ENCODE measurements at places on chromosomes 7 and 10.

- DNase-seq, result no peak
These were observed 118.1 kb downstream of the PTPRN2 start for GRCh38 chr7:158469396-158470051.

GRCh38 chr10:606762-607544, 82.5 kb downstream of the DIP2C start:
- peak; percentile 19 for DNase-seq

DNA sequence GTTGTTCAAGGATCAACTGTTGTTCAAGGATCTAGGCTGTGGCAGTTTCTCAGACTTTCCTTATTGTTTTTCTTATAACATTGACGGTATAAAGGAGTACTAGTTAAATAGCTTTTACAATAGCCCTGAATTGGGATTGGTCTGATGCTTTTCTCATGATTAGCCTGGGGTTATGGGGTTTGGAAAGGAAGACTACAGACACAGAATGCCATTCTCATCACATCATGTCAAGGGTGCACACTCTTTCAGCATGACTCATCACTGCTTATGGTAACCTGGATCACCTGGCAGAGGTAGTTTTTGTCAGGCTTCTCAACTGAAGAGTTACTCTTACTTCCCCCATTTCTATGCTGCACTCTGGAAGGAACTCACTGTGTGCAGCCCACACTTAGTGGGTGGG, 194.2 kb upstream of the NPSR1 start:
- no peak for DNase-seq

DNA sequence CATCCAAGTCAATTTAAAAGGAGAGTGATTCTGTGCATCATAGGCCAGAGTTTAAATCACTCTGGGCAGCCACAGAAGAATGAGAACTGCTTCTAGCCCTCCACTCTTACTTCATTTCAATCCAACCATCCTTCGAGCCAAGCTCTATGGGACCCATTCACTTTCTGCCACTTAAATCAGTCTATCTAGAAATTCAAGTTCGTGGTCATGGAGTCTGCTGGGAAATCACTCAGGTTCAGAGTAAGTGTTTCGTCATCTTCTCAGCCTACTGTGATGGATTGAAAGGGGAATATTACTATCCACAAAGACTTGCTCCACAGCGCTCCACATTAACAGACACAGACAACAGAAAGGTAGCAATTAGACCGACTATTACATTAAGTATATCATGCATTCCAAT, 4.6 kb downstream of the DCLRE1C start:
- DNase-seq, result no peak

DNA sequence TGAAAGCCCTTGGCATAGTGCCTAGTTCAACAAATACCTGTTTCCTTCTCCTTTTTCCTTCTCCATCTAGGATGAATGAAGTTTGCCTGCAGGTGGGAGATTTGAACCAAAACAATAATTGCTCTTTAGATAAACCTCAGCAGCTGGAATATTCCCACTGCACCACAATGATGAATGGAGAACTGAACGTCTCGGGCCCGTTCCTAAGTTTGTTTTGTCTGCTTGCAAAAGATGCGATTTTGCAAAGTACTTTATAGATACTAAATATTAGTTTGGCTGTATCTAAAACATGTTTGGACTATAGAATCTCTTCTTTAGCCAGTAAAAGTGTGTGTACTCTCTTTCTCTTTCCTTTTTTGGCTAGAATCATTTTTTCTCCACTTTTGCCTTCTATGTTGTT, 75.8 kb upstream of the BMPER start:
- no peak for DNase-seq

- no peak for DNase-seq
These were observed 69.0 kb upstream of the PRKCQ start for GRCh38 chr10:6648894-6649720.

- peak; percentile 8 for DNase-seq
These were observed 2.4 kb upstream of the EGR2 start for GRCh38 chr10:62818426-62819011.

DNA sequence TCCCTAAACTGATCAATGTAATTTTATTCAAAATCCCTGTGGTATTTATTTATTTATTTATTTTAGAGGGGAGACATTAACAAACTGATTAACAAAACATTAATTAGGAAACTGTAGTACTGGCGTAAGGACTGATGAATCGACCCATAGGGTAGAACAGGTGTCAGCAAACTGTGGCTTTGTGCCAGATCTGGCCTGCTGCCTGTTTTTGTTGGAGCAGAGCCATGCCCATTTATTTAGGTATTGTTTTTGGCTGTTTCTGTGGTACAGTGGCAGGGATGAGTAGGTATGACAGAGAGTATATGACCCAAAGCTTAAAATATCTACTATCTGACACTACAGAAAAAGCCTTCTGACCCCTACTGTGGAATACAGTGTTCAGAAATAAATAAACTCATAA, 332.5 kb upstream of the ETV1 start:
- no peak for DNase-seq

DNA sequence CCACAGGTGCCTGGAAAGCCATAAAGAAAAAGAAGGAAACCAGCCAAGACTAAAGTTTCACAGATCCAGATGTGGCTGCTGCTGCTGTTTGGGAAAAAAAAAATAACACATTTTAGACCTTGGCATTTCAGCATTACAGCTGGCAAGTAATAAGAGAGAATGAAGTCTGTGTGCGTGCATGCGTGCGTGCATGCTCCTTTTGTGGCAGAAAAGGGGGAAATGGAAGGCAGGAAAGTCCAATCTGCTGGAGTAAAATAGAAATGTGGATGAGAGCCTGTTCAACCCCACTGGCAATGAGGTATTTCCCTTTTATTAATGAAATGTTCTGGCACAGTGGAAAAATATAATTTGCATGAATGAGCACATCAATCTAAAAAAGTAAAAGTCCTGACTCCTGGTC, 137.0 kb upstream of the SEMA3A start:
- no peak for DNase-seq

- no peak for DNase-seq
These were observed 631.9 kb downstream of the PARD3 start for GRCh38 chr10:34183016-34183796.

DNA sequence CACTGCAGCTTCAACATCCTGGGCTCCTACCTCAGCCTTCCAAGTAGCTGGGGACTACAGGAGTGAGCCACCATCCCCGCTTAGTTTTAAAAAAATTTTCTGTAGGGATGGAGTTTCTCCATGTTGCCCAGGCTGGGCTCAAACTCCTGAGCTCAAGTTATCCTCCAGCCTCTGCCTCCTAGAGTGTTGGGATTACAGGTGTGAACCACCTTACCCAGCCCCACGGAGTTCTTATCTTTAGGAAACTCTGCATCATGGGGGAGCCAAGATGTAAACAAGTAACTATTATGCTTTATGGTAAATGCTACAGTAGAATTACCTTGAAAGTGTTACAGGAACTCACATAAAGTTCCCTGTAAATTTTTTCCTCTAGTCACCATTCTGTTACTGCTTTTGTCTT, 65.3 kb downstream of the PHTF2 start:
- DNase-seq, result no peak

DNA sequence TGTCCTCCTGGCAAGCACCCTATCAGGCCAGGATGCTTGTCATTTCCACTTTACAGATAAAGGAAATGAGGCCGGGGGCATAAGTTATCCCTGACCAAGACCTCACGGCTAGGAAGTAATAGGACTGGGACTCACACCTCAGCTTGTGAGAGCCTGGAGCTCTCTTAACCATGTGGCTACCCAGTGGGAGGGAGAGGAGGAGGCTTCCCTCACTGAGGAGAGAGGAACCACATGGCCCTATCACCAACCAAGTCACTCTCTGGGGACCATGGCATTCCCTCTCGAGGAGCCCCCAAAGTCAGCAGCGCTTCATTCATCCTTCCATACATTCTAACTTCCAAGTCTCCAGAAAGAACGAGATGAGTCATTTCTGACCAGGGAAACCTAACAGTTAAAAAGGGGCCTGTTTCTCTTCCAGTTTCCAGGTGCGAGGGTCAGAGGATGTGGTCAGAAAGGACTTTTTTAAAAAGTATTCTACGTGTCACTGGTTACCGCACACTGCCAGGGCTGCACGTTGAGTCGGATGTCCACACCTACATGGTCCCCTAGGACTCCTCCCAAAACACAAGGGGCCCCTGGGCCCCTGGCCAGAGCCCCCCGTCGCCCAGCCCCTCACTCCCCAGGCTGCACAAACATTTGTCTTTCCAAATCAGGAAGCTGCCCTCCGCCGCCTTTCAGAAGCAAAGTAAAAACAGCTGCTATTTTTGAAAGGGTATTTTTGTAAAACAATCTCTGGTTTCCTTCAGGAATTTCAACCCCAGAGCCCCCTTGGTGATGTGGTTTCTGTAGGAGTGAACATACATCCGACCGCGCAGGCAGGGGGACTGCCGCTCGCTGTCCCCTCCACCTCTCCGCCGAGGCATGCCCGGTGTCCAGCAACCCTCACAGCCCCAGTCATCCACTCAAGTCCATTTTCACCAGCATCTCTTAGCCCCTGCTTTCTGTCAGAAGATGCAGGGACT, 128.2 kb upstream of the CHST15 start:
- DNase-seq, result no peak

GRCh38 chr10:132428486-132428995, 31.5 kb downstream of the PWWP2B start:
- DNase-seq, result no peak

- peak; percentile 34 for DNase-seq
These were observed 27.5 kb downstream of the LRGUK start for GRCh38 chr7:134154581-134155130.

GRCh38 chr10:75845176-75845947, 413.9 kb downstream of the LRMDA start:
- DNase-seq, result no peak

- no peak for DNase-seq
These were observed 217.4 kb upstream of the KLF14 start for GRCh38 chr7:130951303-130951975.

- DNase-seq, result peak; percentile 82
These were observed 45.8 kb downstream of the HDAC9 start for GRCh38 chr7:18541181-18541870.

DNA sequence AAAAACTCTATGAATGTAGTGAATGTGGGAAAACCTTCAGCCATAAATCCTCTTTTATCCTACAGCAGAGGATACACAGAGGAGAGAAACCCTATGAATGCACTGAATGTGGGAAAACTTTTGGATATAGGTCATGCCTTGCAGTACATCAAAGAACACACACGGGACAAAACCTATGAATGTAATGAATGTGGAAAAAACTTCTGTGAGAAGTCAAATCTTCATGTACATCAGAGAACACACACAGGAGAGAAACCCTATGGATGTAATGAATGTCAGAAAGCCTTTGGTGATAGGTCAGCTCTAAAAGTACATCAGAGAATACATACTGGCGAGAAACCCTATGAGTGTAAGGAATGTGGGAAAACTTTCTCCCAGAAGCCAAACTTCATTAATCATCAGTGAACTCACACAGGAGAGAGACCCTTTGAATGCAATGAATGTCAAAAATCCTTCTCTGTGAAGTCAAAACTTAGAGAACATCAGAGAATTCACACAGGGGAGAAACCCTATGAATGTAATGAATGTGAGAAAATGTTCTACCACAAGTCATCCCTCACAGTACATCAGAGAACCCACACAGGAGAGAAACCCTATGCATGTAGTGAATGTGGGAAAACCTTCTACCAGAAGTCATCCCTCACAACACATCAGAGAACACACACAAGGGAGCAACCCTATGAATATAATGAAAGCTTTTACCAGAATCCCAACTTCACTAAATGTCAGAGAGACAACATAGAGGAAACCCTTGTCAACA, 45.6 kb downstream of the ZNF487 start:
- no peak for DNase-seq

DNA sequence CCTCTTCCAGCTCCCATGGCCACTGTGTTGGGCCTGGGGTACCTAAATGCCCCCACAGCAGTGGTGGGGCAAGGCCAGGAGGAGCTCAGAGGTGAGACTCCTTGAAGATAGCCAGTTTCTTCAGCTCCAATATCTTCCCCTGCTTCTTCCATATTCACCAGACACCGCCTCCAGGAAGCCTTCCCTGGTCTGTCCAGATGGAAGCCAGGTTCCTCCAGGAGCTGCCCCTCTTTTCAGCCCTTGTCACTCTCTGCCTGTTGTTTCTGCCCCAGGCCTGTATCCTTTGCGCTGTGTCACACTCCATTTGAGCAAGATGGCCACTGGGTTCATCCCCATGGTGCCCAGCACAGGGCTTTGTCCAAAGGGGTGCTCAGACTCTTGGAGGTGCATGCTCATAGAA, 127.7 kb downstream of the MYL10 start:
- DNase-seq, result no peak

- DNase-seq, result no peak
These were observed 178.2 kb upstream of the KLF6 start for GRCh38 chr10:3963191-3963673.

DNA sequence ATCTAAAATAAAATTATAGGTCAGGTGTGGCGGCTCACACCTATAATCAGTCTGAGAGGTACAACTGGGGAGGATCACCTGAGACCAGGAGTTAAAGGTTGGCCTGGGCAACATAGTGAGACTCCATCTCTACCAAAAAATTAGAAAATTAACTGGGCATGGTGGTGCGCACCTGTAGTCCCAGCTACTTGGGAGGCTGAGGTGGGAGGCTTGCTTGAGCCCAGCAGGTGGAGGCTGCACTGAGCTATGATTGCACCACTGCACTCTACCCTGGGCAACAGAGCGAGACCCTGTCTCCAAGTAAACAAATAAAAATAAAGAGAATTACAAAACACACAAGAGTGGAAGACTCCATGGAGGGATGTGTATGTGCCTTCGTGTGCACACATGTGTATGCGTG, 171.5 kb downstream of the PARD3 start:
- DNase-seq, result no peak

DNA sequence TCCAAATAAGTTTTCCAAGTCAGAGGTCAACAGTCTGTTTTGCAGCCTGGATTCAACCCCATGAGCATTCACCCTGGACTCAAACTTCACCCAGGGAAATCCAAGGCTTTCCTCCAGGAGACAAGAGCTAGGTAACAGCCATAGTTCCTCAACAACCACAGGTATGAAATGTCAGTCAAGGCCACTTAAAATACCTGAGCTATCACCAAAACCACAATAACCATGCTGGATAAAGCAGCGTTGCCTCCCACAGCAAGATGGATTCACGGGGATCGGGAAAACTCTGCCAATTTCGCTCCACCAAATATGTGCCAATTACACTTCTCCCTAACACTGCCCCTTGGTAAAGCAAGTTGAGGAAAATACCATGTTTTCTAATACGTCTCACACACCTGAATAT, 444.1 kb upstream of the KLF6 start:
- DNase-seq, result no peak

- no peak for DNase-seq
These were observed 41.1 kb downstream of the AKR1E2 start for GRCh38 chr10:4867109-4867519.

GRCh38 chr10:24287559-24288195, 78.7 kb downstream of the KIAA1217 start:
- DNase-seq, result no peak

- DNase-seq, result no peak
These were observed 25.9 kb upstream of the FAM20C start for GRCh38 chr7:166338-167060.

DNA sequence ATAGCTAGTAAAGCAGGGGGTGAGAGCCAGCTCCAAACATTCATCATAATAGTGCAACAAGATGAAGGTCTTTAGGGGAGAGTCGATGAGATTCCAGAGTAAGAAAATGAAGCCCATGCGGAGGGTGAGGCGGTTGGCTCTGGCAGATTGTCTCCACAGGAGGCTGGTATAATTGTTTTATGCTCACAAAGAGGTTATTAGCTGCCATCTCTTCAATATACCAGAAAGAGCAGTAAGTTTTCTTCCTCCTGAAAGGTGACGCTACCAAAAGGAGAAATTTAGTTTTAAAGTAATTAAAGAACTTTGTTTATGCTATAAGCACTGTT, 59.2 kb upstream of the KCNIP2 start:
- DNase-seq, result no peak

GRCh38 chr10:110912374-110912773, 6.6 kb downstream of the BBIP1 start:
- DNase-seq, result peak; percentile 52

- DNase-seq, result peak; percentile 95
These were observed 7.8 kb downstream of the HTRA1 start for GRCh38 chr10:122468926-122469781.

Measured in AG08395 (cell line).